Left kidney (tissue), 8 donors: ENCODE measurements at places on chromosomes 13 and 19.

DNA sequence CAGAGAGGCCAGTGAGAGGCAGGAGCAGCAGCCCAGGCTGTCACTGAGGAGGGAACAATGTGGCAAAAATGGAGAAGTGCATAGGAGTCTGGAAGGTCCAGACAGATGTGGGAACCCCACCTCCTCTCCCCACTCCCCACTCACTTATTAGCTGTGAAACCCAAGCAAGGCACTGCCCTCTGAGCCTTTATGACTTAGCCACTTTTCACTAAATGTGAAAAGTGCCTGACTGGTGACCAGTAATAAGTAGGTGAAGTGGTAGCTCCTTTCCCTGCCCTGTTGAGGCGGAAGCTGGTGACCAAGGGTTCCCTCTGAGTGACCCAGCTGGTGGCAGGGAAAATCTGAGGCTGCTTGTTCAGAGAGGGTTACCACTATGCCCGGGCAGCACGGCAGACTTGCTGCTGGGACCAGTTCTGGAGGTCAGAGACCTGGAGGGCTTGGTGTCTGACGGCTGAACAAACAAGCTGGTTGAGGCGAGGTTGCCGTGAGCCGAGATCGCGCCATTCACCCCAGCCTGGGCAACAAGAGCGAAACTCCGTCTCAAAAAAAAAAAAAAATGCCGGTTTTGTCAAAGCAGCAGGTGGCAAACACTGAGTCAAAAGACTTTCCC lies 80.0 kb downstream of the ZNF429 start:
- no peak for DNase-seq

DNA sequence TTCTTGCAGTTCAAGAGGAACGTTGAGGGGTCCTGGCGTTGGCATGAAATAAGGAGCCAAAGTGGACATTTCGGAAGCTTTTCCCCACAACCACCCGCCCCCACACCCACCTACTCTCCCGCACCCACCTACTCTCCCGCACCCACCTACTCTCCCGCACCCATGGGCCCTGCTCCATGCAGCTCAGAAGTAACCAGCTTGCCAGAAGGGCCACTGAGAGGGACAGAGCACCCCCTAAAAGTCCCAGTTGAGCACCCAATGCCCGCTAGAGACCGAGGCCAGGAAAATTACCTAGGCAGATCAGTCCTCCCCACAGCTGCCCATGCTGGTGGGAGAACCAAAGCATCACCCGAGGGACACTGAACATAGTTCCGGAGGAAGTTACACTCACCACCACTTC lies 11.8 kb downstream of the VSTM2B start:
- DNase-seq: no peak

GRCh38 chr13:98664047-98664446 lies 87.1 kb upstream of the STK24 start:
- no peak for DNase-seq

DNA sequence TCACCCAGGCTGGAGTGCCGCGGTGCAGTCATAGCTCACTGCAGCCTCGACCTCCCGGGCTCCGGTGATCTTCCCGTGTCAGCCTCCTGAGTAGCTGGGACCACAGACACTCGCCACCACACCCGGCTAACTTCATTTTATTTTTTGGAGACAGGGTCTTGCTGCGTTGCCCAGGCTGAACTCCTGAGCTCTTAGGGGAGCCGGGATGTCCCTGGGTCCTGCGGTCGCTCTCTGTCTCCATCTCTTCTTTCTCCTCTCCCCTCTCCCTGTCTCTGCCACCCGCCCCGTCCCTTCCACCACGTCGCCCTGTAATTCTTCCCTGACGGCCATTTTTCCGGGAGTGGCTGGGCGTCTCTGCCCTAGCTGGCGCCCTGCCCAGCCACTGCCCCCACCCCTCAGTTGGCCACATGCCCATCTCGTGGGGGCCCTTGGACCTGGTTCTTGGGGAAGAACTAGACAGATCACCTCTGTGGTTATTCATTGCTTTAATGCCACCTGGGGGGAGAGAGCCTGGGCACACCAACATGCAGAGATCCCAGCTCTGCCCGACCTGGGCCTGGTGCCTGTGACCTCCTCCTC lies 18.9 kb downstream of the ARID3A start:
- no peak for DNase-seq

GRCh38 chr19:21604351-21604926 lies 99.0 kb downstream of the ZNF429 start:
- peak; percentile 69 for DNase-seq

GRCh38 chr13:101979825-101980224 lies 422.0 kb downstream of the FGF14 start:
- DNase-seq: no peak

DNA sequence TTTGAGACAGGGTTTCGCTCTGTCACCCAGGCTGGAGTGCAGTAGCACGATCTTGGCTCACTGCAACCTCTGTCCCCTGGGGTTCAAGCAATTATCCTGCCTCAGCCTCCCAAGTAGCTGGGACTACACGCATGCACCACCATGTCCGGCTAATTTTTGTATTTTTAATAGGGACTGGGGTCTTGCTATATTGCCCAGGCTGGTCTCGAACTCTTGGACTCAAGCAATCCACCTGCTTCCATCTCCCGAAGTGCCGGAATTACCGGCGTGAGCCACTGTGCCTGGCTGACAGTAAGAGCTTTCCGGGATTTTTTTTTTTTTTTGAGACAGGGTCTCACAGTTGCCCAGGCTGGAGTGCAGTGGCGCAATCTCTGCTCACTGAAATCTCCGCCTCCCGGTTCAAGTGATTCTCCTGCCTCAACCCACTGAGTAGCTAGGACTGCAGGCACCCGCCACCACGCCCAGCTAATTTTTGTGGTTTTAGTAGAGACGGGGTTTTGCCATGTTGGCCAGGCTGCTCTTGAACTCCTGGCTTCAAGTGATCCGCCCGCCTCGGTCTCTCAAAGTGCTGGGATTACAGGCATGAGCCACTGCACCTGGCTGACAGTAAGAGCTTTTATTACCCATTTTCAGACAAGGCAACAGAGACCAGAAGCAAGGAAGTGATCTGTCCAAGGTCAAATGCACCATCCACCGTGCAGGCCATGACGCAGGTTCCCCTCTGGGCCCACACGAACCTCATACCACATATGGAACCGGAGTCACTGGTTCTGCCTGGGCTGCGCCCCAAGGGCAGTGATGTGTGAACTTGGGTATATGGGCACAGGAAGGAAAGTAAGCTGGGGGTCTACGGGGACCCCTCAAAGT lies 21.0 kb downstream of the RFX1 start:
- no peak for DNase-seq

DNA sequence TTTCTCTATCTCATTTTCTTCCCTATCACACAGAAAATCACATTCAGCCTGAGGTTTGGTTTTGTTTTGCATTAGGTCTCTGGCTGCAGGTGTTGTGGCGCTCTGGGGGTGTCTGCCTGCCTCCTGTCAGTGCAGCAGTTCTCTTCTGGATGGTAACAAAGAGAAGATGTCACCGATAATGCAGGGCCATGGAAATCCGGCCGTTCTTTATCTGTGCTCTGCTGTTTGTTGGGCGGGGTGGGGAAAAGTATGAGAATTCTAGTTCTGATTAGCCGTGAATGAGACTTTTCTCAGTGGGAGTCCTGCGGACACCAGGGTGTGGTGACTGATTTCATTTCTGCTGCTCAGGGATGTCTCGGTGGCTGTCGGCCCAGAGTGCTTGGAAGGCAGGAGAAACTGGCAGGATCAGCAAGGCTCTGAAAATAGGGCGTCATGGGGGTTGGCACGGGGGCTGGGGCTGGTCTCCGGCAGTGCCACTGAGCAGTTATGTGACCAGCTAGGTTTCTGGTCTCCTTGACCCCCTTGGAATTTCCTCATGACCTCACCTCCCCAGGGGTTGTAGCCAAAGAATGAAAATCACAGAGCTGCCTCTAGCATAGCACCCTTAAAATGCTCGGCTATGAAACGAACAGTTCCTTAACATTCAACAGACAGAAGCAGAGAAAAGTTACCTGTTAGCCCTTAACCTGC lies 5.0 kb downstream of the RNF113B start:
- no peak for DNase-seq

DNA sequence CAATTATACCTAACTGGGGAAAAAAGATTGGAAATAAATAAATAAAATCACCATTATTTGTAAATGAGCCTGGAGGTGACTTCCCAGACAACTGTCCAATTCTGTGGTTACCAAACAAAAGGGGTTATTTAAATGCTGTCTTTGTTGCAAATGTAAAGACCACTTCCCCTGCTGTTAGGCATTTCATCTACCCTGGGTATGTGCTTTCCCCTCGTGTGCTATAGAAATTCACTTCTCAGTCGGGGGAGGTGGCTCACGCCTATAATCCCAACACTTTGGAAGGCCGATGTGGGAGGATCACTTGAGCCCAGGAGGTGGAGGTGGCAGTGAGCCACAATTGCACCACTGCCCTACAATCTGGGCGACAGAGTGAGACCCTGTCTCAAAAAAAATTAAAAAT lies 101.9 kb upstream of the AKAP11 start:
- DNase-seq: no peak

DNA sequence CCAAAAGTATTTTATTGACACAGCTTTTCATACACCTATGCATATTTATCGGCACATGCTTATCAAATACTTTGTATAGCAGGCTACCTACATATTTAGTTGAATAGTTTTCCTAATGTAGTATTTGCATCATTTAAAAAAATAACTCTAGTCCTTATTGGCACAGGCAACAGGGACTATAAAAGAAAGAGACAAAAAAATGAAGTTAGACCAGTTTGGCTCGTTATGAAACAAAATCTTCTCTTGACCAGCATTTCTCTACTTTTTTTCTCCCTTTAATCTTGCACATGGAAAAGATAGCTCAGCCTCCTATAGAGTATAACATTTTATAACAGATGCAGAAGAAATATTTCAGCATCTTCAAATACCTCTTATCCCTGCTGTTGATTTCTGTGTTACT lies 794.8 kb upstream of the MIR17HG start:
- DNase-seq: no peak
